ENCODE measurements at places on chromosomes 4 and X.

DNA sequence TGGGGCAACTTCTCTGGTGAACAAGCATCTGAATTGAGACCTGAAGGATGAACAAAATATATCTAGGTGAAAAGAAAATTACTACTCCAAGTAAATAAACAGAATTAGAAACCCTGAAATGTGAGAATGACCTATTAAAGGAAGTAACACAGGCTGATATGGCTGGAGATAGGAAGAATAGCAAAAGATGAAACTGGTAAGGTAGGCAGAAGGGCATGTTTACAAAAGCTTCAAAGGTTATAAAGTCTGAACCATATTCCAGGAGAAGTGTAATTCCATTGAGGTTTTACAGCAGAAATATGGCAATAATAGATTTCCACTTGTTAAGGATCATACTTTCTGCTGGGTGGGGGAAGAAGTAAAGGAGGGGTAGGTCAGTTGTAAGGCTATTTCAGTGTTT lies 452.0 kb downstream of the GBA3 start:
- DNase-seq = no peak

DNA sequence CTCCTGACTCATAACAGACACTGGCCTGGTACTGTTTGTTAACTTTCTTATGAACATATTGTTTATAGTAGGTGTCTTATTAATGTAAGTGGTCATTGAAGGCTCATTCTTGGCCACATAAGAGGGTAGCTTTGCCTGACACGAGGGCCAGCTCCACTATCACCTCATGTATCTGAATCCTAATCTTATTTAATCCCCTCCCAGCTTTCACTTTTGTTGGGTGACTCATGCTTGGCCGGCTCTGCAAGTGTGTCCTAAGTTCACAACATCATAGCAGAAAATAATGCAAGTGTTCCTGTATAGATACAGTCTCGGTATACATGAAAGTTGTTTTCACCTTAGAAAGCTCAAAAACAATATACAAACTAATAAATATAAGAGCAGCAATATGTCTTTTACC lies 283.8 kb downstream of the IQCM start:
- no peak for DNase-seq

- DNase-seq = no peak
Measured at GRCh38 chrX:111444881-111445280, 32.9 kb upstream of the DCX start.

GRCh38 chr4:151052785-151053184 lies 37.7 kb upstream of the LRBA start:
- DNase-seq = no peak

GRCh38 chrX:7316887-7317286 lies 168.9 kb upstream of the PUDP start:
- no peak for DNase-seq

DNA sequence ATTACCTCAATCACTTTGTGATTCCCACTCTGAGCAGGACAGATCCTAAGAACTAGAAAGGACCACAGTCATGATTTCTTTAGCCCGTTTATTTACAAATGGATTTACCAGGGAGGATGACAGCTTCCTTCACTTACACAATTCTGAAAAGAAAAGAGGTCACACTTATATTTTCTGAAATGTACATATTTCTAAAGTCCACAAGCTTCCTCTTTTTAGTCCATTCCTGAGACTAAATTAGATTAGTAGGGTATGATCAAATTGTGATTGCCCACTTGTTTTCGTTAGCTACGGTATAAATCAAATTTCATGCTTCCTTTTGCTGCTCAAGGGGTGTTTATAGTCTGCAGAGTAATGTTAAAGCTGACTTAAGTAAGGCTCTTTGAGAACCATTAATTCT lies 7.6 kb upstream of the AMELX start:
- no peak for DNase-seq

GRCh38 chrX:38061335-38061734 lies 55.0 kb downstream of the SYTL5 start:
- no peak for DNase-seq

- no peak for DNase-seq
Measured at GRCh38 chr4:163621821-163622220, 127.3 kb downstream of the TMA16 start.

- DNase-seq = no peak
Measured at GRCh38 chrX:40177489-40177888, 79.7 kb upstream of the BCOR start.

DNA sequence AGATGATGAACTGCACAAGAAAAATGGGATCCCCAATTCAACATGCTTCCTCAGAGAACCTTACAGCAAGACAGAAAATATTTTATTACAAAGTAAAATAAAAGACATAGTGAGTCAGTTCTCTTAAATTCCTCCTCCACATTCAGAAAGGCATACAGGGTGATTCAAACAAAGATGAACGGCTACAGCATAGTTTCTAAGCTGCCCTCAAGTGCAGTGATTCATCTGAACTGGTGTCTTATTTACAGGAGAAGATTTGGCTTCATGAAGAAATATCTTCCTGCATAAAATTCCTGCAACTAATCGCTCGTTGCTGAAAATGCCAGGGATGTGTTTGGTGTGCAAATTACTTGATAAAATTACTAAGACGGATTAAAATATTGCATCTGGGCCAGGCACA lies 103.6 kb downstream of the PRKX start:
- DNase-seq = no peak

DNA sequence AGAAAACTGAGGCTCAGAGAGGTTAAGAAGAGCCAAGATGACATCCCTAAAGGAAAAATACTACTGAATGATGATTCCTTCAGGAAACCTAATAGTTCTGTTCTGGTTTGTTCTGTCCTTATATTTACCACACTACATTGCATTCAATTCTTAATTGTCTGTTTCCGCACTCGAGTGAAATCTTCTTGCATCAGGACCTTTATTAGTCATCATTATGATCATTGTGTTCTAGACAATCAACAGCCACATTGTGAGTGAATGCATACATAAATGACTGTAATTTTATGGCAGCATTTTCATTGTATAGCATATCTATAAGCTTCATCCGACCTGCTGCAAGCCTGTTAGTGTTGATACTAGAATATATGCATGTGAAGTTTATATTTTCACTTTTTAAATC lies 156.7 kb upstream of the FAM241A start:
- no peak for DNase-seq

GRCh38 chrX:14027036-14027435 lies 2.7 kb downstream of the GEMIN8 start:
- DNase-seq = no peak

DNA sequence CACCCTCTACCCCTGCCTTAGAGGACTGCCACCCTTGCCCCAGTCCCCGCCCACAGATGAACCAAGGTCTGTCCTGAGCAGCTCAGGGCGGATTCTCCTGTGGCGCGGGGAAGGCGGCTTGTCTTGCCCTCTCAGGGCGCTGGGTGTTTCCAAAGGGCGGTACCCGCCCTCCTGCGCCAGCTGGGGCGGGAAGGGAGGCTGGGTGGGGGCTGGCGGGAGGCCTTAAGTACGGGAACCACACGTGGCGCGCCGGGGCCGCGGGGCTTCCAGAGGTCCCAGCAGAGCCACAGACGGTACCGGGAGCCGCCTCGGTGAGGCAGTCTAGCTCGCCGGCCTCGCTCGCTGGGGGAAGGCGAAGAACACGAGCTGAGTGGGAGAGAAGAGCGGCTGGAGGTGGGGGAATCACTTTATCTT lies 361.1 kb downstream of the MID1IP1 start:
- DNase-seq = no peak
